Stimulated activated CD8-positive, alpha-beta memory T cell treated with anti-CD3 and anti-CD28 coated beads, Interleukin-4, amount 100 ng/mL, for 4 hours (primary cell): ENCODE measurements at places on chromosomes 3 and 15.

GRCh38 chr3:16477521-16477920 lies 36.0 kb downstream of the RFTN1 start:
- DNase-seq, result no peak

GRCh38 chr3:186638259-186638658 lies 1.9 kb upstream of the FETUB start:
- no peak for DNase-seq

- no peak for DNase-seq
These were observed 17.4 kb downstream of the LRIG1 start for GRCh38 chr3:66483409-66483906.

DNA sequence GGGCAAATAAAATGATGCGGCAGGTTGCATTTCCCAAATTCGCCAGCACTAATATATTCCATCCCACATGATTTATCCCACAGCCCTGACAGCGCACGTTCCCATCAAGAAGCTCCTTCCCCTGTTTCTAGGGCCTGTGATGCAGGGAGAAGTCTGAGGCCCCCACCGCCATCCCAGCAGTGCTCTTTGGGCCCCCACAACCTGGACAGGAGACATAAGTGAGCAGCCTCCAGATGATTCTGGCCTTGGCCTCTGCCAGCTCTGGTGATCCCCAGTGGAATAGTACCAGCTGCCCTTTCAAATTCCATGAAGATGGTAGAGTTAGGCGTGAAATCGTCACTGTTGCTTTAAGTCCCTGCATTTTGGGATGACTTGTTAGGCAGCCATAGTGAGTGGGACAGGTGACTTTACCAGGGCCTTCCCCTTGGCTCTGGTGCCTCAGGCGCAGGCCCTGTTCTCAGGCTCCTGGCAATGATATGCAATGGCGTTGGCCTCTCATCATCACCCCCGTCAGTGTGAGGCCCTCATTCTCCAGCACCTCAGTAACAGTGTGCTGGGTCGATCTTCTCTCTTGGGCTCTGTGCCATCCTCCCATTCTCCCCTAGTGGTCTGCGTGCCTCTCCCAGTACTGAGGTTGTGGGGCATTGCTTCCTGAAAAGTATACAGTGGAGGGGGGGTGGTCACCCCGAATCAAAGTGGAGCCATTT lies 263.7 kb downstream of the OCA2 start:
- no peak for DNase-seq

- DNase-seq, result no peak
These were observed 31.4 kb upstream of the LRIG1 start for GRCh38 chr3:66532160-66532587.

- no peak for DNase-seq
These were observed 890.9 kb upstream of the CFAP20DC start for GRCh38 chr3:59940718-59941117.

- no peak for DNase-seq
These were observed 5.8 kb upstream of the DBR1 start for GRCh38 chr3:138180375-138181029.
